Stimulated activated CD4-positive, alpha-beta T cell treated with anti-CD3 and anti-CD28 coated beads, Interleukin-4, amount 100 ng/mL, for 1 hour (primary cell): ENCODE measurements at places on chromosomes 7 and 10.

DNA sequence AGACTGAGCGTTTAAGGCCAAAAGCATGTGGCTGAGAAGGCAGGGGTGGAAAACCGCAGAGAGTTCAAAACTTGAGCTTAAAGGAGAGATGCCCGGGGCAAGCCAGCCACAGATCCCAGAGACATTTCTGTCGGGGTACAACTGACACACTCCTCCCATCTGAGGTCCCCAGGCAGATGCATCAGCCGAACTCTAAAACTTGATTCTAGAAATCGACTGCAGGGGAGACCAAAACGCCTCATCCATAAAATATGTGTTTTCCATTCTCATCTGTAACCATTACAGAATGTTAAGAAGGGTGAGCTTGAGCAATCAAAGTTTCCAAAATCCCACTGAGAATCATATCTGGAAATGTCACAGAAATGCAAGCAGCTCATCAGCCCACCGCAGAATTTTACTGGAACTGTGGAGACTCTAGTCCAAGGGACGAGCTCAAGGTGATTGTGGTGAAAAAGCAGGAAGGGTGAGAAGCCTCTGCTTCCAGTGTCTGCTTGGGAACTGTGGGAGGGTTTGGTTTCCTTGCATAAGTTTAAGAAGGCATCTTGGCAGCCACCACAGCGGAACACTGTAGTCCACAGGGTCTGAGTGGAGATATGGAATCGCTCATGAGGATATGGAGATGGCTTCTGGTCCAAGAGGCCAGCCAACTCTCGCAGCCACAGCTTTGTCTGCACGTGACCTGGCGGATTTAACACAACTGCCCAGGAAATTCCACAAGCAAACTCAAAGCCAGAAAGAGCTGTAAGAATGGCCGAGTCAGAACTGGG is 249.2 kb downstream of the SFMBT2 start:
- no peak for DNase-seq

DNA sequence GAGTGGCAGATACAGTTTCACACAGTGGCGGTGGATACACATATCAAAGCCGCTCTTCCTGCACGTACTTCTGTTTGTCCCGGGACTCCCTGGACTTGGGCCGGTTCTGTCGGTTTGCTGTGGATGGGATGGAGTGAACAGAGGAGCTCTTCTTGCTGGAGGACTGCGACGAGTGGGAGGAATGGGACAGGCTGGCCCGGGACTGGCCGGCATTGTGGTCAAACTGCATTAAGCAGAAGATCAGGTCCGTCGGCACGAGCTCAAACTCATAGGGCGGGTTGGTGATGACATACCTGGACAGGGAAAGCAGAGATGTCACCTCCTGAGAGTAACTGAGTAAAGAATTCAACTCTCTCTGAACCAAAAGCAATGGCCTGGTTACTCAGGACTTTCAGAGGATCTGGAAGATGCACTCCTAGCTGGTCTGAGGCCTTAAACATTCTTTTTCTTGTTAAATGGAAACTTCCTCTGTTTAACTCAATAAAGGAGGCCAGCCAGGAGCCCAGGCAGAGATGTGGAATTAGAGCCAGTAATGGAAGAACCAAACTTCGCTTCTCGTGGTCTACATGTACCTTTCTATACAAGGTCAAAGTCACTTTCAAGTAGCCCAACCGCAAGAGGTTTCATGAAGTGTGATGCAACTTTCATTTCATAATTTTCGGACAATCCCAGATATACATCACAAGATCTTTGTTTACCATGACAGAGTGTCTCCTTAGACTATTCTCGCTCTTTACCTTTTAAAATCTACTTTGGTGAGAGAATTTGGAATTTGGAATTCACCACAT is 750.2 kb downstream of the KCNMA1 start:
- no peak for DNase-seq

- no peak for DNase-seq
Observed at GRCh38 chr7:78139335-78139734, 340.8 kb downstream of the PHTF2 start.

DNA sequence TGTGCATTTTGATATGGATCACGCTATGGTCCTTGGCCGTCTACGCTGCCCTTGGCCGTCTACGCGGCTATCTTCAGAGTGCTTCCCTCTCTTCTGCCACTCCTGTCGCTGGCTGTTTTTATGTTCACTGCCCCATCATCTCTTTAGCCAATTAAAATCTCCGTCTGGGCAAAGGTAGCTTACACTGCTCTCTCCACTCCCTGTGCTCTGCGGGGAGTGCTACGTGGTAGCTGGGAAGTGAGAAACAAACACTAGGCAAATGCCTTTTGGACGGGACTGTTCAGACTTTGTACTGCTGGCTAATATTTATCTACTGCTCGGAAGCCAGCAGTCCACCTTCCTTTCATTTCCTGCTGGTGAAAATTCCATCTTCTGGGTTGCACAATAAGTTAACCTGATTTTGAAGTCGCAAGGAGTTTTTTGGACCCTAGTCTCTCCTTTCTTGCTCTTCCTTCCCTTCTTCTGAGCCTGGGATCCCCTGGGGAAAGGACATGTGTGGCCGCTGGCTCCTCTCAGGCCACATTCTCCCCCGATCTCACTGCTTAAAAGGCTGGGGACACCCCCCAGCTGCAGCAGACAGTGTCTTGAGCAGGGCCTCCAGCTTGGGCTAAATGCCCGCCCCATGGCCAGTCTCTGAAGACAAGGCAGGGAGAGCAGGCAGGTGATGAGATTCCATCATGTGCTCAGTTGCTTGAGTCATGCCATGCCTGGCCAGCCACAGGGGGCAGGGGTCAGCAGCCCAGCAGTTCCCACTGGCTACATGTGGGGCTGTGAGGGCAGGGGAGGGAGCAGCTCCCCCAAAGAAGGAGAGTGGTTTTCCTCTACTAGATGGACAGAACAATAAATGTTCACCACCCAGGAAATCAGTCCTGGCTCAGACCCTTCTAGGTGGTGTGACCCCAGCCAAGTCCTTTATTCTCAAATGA is 25.5 kb upstream of the RBM33 start:
- no peak for DNase-seq

GRCh38 chr7:148050492-148051158 is 539.9 kb upstream of the C7orf33 start:
- no peak for DNase-seq
